ENCODE measurements at places on chromosomes 4 and X.
A peak's percentile ranks its signal among the peaks of the same experiment; 100 is the strongest.

DNA sequence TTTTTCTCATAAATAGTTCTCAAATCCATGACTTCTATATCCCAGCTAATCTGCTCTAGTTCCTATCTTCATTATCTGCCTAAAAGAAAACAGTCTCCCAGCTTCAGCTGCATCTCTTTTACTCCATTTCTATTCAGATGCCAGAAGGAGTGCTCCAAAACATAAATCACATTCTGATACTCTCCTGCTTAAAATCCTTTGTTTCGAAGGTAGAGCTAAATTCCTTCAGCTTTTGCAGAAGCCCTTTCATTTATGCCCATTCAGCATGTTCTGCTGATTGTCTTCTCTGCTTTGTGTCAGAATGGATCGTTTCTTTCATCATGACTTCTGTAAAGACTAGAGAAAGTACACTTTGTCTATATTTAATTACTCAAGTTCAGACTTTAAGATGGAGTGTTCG lies 440.1 kb upstream of the SMIM31 start:
- no peak for DNase-seq

DNA sequence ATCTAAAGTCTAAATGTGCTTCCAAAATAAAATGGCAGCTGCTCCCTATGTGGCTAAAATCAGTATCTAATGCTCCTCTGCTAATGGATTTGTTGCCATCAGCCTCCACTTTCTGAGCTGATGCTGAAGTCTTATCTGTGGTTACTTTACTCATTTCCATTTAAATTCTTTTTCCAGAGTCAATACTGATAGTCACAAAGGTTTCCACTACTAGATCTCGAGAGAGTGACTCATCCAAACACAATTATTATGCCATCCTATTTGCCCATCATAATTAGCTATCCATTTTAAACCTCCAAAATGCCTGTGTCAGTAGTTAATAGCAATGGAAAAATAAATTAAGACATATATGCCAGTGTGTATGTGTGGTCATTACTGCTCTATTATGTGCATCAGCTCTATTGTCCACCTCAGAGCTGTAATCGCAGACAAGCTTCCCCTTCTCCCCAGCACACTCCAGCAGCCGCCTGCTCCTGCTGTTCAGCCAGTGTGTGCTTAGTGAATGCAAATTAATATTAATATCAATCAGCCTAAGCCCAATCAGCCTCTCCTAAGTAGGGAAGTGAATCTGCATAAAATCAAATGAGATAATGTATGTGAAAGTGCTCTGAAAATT lies 199.8 kb upstream of the ZIC3 start:
- DNase-seq, result no peak

DNA sequence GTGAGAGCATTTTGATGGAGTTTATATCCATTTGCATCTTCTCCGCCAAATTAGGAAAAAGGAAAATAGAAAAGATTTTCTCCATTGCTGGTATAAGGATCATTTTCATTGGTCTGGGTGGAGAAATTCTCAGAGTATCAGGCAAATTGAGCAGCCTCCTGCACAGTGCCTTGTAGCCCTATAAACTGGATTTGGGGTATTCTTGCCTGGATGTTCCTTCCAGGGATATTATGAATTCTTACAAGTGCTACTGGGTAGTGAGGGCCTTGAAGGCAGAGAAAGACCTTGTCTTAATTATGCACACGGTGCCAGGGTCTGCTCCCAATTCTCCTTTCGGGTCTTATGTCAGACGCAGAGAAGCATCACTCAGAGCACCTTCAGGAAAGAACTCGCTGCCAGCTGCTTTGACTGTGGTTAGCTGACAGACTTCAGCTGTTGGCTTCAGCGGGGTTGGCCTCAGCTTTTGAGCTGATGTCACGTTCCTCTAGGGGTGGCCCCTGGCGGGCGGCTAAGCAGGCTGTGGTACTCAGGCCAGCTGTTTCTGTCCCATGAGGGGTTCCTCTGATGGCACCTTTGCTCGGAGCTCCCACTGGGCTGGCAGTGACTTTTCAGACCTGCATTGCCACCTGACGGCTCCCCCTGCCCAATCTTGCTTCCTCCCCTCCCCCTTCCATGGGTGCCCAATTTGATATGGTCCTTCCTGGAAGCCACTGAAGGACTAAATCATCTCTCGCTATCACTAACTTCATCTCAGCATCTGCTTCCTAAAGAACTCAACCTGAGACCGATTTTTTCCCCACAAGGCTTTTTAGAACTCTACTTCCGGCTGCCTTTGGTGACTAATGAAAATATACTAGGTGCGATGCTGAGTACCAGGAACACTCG lies 519.5 kb downstream of the BCOR start:
- no peak for DNase-seq

DNA sequence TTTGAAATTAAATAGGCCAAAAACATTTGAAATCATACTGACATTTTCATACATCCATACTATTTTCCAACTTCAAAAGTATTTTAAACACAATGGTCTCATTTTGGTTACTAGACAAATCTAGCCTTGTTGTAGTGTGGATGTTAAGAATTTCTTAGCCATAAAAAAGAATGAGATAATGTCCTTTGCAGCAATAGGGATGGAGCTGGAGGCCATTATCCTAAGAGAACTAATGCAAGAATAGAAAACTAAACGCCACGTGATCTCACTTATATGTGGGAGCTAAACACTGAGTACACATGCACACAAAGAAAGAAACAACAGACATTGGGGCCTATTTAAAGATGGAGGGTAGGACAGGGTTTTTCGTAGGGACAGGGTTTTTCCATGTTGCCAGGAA lies 153.8 kb downstream of the CCSER1 start:
- DNase-seq, result no peak

DNA sequence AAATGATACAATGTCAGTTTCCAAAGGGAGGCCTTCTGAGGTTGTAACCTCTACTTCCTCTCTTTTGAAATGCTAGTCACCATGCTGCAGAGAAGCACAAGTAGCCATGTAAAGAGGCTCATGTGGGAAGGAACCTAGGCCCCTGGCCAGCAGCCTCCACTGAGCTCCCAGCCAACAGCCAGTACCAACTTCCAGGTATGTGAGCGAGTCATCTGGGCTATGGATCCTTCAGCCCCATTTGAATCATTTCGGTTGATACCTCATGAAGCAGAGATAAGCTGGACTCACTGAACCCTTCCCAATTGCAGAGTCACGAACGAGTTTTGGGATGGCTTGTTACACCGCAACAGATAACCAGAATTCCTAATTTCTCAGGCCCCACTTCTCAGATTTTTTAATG lies 187.0 kb upstream of the LDB2 start:
- DNase-seq, result no peak

GRCh38 chr4:119898211-119898610 lies 168.4 kb downstream of the MAD2L1 start:
- DNase-seq, result no peak

DNA sequence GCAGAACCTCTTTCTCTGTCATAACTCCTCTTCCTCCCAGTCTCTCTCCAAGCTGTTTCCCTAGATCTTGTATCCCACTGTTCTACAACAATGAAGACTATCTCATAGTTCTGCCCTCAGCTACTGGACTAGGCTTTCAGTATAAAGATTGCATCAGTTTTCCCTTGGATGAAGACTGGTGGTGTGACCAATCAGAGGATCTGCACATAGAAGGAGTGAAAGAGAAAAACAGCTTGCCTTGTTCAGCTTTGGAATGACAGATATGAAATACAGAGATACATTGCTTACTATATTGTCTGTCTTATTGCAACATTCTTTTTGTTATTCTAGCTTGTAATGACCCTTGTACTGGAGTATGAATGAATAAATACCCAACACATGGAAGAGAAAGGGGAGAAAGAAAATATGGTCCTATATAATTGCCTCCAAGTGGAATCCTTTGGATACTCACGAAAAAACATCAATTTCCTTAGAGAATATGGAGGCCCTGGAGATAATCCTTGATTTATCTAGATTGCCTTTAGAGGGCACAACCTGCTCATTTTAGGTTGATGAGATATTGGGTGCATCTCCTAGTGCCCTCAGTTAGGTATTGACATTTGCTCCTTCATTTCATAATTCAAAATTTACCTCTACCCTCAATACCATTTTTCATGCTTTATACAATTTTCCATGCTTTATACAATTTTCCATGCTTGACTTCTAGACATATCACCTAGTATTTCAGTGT lies 395.8 kb downstream of the NAF1 start:
- no peak for DNase-seq

DNA sequence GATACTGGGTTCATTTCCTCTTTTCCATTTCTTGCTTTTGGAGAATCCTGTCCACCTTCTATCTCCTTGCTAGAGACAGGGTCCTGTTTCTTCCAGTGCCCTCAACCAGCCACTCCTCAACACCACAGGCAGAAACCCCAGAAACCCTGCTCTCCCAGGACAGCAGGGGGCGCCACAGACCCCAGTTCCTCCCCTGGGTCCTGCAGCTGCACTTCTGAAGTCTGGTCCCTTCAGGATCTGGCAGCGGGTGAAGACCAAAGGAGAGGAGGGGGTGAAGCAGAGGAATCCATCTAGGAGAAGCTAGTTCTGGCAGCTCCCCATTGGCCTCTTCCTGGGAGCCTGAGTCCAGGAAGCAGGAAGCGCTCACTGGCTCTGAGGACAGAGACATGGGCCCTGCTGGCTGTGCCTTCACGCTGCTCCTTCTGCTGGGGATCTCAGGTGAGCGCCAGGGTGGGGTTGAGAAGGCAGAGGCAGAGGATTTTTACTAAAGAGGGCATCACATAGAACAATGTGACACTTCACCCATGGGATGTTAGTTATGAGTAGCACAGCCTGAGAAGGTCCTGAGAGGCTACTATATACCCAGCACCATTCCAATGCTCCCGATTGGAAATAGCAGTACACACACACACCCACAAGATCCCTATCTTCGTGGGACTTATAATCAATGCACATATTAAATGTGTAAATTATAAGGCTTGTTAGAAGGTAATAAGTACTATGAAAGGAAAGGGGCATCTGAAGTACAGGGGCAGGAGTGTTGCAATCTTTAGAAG lies at the start of gene PRSS48:
PRSS48 (plus strand) TSS at position 375 of the 776 bp plus-strand sequence; CDS start at position 387, 12 bp downstream.
- peak; percentile 3 for DNase-seq

DNA sequence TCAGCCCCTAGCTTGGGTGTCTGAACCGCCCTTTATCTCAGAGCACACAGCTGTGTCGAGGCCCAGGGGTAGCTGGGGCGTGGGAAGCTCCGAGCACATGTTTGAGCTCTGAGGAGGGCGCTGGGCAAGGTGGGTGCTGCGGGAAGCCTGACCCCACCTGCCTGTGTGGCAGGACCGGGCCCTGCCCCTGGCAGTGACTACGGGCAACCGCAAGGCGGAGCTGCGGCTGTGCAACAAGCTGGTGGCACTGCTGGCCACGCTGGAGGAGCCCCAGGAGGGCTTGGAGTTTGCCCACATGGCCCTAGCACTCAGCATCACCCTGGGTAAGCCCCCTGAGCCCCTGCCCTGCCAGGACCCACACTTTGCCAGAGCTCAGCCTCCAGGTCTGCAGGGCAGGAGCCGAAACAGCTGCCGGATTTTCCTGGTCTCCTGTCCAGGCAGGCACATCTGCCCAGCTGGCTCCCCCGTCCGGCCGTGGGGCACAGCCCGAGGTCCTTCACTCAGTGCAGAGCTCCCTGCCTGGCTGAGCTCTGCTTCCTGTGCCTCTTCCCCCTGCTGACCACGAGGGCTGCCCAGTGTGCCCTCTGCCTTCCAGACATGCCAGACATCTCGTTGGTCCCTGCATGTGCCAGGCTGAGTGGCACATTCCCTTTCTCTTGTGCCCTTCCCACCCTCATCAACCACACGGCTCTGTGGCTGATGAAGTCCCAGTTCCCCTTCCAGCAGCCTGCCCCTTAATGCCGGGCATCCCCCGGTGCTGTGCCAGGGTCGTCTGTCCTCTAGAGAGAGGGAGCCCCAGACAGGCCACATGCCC lies 33.2 kb upstream of the HTRA3 start:
- DNase-seq, result no peak

DNA sequence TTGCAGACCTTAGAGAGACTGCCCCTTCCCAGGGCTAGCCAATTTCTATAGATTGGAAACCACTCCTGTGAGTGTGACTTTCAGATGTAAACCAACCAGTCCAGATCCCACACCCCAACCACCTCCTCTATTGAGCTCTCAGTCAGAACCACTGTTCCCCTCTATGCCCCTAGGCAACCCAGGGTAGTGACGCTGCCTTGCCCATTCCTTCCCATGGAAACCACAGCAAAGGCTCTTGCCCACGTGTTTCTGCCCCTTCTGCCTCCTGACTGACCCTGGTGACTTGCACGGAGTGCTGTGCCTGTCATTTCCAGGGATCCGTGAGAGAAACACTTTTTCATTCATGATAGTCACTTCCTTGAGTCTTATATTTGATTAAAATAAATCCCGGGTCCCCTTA lies 32.4 kb downstream of the CYTL1 start:
- no peak for DNase-seq

- no peak for DNase-seq
Observed at GRCh38 chrX:41314881-41315280, 19.1 kb upstream of the DDX3X start.

DNA sequence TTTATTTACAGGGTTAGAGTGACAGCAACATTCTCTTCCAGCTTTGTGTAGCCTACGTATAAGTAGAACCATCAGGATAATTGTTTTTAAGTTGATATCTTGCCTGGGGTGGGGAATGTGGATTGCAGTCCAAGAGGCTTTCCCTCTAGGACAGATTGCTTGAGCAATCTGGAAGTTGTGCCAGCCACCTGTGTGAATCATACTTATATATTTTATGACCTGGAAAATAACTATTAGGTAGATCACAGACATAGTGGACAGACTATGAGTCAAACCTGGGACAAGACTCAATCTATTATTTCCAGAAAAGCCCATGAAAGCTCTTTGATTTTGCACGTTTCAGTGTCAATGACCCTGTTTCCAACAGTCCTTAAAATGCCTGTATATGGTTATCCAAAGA lies 98.9 kb downstream of the TLL1 start:
- DNase-seq, result no peak

- no peak for DNase-seq
Observed at GRCh38 chr4:120814886-120815285, 107.6 kb downstream of the PRDM5 start.

GRCh38 chr4:10872833-10873517 lies 188.4 kb upstream of the CLNK start:
- DNase-seq, result no peak

GRCh38 chrX:151816934-151817333 lies 82.4 kb downstream of the CNGA2 start:
- DNase-seq, result no peak

GRCh38 chr4:100483796-100484195 lies 34.0 kb downstream of the EMCN start:
- DNase-seq, result no peak

GRCh38 chr4:125101719-125102118 lies 213.0 kb upstream of the FAT4 start:
- DNase-seq, result no peak

DNA sequence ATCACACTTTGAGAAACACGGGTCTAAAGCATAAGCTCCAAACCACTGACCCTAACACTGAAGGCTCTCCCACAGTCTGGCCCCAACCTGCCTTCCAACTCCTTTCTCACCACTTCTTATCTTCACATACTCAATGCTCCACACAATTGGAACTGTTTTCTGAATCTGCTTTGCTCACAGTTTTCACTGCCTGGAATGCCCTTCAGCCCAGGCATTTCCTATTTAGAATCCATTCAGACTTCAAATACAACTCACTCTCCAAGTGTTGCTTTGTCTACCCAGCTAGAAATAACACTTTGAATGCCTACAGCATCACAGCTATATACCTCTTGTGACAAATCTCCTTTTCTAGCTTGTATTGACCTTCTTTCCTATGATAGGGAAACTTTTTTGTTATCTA lies 10.2 kb downstream of the OTUD4 start:
- DNase-seq, result no peak
